Activated naive CD4-positive, alpha-beta T cell treated with anti-CD3 and anti-CD28 coated beads, Interleukin-2, amount 50 U/mL, for 16 hours (primary cell): ENCODE measurements at places on chromosomes 7 and 10.

DNA sequence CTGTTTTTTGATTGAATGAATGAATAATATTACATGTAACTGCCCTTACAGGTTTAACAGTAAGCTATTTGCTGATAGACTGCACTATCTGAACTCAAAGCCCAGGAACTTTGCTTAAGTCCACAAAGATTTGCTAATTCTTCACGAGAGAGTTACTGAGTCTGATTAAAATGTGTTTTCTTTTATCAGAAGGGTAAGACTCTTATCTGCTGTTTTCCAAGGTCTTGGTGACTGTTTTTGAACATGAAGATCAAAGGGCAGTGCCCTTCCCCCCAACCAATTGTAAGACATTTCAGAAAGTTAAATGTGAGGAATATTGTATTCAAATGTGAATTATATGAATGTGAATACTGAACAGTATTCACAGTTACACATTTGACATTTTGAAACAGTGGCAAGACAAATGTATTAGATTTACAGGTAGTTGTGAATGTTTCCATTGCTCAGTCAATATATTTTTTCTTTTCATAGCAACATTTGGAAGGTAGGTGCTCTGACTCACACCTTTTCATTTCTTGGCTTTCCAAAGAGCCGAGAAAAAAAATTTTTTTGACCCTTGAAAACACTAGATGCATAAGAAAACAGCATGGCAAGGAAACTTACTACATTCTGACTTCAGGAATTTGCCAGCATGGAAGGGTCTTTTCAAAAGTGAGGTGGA, 62.7 kb downstream of the DKK1 start:
- no peak for DNase-seq

DNA sequence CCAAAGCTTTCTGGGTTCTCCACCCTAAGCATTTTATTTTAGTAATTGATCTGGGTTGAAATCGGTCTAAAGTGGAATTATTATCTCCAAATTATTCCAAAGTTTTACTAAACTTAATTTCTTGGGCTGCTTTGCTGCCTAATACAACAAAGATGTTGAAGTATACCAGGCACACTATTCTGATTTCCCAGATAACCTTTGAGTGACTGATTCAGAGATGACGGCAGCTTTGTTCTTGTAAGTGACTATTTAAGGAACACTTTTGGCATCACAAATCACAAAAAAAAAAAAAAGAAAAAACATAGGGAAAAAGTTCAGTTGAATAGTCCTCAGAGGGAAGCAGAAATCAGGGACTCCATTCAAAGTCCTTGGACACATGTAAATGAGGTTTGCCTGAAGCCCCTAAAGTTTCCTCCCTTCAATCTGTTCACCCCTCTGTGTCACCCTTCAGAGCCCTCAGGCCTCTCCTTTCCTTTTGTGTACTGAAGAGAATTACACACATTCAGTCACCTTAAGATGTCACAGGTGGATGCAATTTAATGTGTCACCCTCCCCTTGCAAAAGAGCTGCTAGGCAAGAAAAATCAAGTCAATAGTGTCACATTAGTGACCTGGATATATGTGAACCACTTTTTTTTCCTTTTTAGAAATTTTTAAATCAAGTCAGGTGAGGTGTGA, 81.5 kb downstream of the RTKN2 start:
- DNase-seq: no peak

- no peak for DNase-seq
Measured at GRCh38 chr7:139720186-139720585, 57.6 kb downstream of the HIPK2 start.

DNA sequence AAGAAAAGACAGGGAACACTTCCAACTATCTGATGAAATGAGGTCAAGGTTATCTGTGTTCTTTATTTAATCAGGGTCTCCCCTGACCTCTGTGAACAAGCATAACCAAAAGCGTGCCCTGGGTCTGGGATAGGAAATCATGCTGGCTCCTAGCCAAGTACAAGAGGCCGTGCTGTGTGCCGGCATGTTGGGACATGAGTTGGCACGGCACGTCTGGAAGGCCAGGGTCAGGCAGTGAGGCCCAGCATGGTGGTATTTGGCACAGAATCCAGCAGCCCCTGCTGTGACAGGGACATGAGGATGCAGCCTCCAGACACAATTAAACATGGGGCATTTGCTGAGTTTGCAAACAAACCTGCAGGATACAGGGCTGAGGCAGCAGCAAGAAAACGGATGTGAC, 320.4 kb downstream of the PLXNA4 start:
- no peak for DNase-seq

GRCh38 chr7:1800902-1801301, 130.8 kb downstream of the ELFN1 start:
- DNase-seq: no peak

- DNase-seq: no peak
Measured at GRCh38 chr7:112874909-112875308, 84.7 kb upstream of the TMEM168 start.
